T-helper 17 cell (primary cell): ENCODE measurements at places on chromosomes 11 and 22. TPM values are rescaled to one million over a fixed set of nuclear protein-coding genes. Genes with fewer than 3 reads are reported as not detected.

DNA sequence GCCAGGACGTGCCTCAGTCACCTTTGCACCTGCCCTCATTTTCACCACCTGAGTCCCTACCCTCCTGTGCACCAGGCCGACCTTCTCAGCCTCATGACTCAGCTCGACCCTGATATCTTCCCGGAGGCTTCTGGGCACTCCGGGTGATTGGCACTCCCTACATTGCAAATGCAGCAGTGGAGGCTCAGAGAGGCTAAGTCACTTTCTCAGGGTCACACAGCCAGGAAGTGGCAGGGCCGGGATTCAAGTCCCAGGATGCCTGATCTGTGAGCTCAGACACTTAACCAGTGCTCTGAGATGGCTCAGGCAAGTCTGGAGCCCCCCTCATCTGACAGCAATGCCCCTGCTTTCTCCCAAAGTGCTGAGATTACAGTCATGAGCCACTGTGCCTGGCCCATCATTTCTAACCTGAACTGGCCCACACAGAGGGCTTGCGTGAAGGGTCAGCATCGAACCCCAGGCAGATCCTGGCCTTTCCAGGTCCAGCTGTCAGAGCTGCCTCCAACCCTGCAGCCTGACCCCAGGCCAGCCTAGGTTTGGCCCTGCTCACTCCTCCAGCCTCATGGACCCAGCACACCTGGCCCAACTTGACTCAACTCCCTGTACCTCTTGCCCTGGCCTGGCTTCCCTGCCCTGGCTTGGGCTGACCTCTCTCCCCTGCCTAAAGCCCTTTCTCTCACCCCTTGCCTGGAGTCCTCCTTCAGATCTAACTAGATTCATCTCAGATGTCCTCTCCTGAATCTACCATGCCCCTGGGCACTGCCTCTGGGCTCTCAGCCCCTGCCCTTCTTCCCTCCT is 40.7 kb upstream of the RTL6 start:
- no peak for DNase-seq

DNA sequence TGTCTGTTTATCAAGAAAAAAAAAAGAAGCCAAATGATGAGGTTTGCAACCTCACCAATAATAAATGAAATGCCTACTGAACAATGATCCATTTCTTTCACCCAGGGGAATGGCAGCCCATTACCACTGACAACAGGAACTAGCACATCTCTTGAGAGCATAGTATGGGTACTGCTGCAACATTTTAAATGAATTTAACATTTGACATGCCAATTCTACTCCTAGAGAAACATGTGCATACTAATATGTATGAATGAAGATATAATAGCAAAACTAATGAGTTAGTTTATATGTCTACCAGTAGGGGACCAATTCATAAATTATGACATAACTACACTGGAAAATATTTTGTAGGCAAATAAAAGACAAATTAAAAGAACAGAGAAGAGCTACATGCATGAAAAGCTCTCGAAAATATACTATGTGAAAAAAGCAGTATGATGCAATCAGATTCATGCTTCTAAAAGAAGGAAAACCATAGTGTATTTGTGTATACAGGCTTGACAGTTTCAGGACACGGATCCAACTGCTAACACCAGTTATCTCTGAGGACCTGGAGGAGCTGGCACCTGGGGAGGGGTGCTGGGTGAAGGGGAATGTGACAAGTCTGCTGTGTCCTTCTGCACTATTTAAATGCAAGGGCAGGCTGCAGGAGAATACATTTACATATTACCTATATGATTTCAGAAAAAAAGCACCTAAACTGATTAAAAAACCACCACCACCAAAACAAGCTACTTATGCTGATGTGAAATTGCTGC is 6.9 kb downstream of the SMCO4 start:
- no peak for DNase-seq

Gene ANO5
- 0.05 TPM for total RNA-seq

- no peak for DNase-seq
These were observed 27.7 kb downstream of the RSPH14 start for GRCh38 chr22:23113847-23114720.

DNA sequence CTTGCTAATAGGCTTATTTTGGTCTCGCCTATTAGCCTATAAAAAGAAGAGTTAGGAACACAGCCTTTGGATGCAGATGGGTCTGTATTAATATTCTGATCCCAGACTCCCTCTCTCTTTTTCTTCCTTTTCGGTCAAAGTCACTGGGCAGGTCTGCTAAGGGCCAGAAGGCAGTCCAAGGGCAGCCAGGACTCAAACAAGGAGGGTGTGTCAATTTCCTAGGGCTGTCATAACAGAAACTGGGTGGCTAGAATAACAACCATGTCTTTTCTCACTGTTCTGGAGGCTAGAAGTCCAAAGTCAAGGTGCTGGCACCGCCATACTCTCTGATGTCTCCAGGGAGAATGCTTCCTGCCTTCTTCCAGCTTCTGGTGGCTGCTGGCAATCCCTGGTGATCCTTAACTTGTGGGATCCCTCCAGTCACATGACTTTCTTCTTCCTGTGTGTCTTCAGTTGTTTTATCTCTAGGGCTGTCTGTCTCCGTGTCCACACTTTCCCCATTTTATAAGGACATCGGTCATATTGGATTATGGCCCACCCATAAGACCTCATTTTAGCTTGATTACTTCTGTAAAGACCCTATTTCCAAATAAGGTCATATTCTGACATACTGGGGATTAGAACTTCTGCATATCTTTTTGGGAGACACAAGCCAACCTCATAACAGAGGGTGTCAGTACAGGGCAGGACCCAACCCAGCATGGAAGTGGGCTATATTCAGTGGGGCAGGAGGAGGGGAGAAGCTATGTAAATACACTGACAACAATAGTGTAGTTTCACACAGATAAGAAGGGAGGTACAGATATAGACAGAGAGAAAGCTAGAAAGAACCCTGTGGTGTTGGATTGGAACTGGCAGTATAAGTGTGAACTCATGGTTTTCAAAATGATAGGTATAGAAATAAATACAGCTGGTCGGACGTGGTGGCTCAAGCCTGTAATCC is 5.9 kb upstream of the CSF2RB start:
- DNase-seq = no peak

Gene FAM111B
- 1.4 TPM for total RNA-seq

DNA sequence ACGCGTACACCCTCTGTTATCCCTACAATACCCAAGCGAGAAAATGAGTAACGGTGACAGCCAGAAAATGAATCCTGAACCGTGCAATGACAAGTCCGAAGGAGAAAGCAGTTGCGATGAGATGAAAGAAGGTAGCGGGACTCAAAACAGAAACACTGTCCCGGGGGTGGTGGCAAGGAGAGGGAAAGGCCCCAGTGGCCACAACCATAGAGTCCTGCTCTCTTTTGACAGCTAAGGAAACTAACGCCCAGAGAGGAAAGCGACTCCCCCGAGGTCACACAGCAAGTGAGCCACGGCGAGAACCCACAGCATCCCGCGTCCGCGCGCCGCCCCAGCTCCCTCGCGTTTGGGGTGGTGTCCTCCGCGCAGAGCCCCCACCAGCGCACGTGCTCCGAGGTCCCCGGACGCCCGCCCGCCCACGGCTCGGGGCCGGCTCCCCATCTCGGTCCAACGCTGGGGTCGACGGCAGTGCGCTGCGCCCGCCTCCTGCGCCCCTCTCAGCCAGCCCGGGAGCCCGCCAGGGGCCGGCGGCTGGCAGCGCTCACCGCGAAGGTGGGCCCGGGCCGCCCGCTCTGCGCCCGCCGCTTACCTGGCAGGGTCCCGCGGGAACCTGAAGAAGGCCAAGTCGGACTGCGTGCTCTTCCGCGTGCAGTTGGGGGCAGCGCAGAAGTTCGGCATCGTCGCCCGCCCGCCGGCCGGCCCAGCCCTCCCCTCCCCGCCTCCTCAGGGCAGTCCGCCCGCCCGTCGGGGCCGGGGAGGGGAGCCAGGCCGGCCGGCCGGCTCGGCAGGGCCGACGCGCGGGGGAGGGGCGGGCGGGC is 564 bp downstream of the THAP12 start:
- peak; percentile 32 for DNase-seq

- no peak for DNase-seq
These were observed 333.4 kb upstream of the B3GAT1 start for GRCh38 chr11:134745456-134745855.

Gene TPCN2
- total RNA-seq = 9.1 TPM

GRCh38 chr11:45786272-45786671 is 18.7 kb upstream of the SLC35C1 start:
- no peak for DNase-seq

Gene GGTLC2
- not detected for total RNA-seq

DNA sequence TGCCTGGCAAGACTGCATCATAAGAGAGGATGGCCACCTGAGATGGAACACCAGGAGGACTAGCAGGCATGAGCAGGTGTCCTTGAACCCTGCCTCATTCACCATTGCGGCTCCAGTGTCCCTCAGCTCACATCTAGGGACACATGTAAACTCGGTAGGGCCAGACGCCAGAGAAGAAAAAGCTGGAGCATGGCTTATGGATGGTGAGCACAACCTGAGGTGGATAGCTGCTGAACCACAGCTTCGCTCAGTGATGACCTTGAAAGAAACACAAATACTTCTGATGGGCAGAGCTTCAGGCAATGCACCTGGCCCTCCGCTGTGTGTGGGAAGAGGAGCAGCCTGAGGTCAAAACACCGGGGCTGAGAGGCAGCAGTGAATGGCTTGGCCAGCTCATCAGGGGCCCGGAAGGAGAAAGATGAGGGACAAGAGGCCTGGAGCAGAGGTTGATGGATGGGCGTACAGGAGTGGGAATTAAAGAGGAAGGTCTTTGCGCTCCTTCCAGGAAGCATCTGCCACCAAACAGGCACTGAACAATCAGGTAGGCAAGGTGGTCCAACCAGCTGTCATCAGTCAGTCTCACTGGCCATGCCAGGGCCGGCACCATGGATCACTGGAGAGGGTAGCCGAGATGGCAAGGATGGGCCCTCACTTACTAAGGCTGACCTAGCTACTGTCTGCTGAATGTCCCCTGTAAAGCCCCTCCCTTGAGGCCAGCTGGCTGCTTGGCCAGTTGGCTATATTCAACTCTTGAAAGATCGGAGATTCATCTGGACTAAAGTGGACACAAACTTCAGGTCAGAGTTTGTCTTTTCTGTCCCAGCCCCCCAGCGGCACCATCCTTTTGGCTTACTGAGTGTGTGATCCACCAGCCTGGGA is 89.7 kb downstream of the MYEOV start:
- no peak for DNase-seq

GRCh38 chr22:20904008-20904979 is 12.9 kb upstream of the CRKL start:
- no peak for DNase-seq

- DNase-seq = no peak
These were observed 3.4 kb downstream of the CADM1 start for GRCh38 chr11:115500547-115501501.

DNA sequence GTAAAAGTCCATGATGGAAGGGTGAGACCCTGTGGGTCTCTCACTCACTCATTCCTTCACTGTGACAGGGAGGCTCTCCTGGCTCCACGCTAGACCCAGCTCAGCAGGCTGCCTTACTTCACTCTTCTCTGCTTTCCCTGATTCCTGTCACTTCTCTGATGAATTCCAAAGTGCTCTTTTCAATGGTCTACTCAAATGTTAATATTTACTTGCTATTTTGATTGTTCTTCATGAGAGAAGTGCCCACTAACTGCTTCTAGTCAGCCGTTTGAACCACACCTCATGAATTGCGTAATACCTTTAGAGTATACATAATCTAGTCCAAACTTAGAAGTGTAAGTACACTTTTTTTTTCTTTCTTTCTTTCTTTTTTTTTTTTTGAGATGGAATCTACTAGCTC is 1350.2 kb upstream of the RAG2 start:
- no peak for DNase-seq

Gene FXYD6
- 0.62 TPM for total RNA-seq

Gene HIC2
- total RNA-seq = 11.9 TPM

Gene APOA4
- total RNA-seq = not detected

DNA sequence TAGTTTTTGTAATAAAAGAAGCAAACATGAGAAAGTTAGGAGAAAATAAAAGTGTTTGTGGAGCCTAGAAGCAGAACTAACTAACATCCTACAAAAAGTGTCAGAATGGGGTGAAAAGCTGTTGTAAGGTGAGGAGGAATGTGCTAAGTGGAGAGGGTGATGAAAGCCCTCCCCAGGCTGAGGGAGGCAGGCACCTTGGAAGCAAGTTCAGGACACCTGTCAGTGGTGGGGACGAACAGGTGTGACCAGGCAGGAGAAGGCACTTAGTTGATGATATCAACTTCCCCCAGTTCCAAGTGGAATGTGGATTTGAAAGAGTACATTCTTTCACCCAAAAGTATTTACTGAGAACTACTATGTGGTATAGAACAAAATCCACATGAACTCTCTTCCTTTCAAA is 18.7 kb upstream of the BMAL1 start:
- no peak for DNase-seq

DNA sequence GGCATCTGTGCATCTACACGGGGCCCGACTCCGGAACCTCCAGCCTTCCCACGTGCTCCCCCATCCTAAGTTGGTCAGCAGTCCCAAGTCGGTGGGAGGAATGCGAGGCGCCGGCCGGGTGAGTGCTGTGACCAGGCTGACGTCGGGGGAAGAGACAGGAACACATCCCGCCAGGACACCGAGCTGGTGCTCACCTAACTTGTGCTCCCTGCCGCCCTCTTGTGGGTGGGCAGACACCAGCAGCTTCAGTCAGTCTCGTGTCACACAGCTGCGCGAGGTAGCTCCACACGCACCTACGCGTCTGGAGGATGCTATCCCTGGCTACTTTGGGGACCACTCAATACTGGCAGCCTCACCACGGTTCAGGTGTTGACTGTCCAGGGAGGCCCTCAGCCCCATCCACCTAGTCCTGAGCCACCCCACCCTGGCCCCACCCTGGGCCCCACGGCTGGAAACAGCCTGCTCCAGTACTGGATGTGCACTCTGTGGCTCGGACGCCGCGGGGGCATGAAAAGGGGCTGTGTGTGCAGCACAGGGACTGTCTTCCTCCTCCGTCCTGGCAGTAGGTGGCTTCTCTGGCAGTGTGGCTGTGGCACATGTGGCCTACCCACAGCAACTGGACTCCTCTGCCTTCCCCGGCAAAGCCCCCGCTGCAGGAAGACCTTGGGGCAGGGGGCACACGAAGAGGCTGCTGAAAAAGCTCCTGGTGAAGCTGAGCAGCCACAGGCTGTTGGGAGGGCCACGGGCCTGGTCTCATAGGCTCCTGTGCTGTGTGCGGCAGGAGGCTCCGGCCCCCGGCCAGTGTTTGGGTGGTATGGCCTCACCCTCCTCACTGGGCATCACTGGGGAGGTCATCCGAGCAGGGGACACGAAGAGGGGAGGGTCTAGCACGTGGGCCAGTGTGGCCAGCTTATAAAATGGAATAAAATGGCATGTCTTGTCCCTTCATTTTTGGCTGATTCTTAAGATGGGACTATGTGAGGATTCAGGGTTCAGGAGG is 11.2 kb upstream of the BID start:
- peak; percentile 57 for DNase-seq
